ENCODE measurements at places on chromosomes 6 and 20.

- no peak for DNase-seq
These were observed 7.8 kb upstream of the PNISR start for GRCh38 chr6:99432877-99433276.

GRCh38 chr20:62778601-62779416, 17.5 kb upstream of the MRGBP start:
- no peak for DNase-seq

DNA sequence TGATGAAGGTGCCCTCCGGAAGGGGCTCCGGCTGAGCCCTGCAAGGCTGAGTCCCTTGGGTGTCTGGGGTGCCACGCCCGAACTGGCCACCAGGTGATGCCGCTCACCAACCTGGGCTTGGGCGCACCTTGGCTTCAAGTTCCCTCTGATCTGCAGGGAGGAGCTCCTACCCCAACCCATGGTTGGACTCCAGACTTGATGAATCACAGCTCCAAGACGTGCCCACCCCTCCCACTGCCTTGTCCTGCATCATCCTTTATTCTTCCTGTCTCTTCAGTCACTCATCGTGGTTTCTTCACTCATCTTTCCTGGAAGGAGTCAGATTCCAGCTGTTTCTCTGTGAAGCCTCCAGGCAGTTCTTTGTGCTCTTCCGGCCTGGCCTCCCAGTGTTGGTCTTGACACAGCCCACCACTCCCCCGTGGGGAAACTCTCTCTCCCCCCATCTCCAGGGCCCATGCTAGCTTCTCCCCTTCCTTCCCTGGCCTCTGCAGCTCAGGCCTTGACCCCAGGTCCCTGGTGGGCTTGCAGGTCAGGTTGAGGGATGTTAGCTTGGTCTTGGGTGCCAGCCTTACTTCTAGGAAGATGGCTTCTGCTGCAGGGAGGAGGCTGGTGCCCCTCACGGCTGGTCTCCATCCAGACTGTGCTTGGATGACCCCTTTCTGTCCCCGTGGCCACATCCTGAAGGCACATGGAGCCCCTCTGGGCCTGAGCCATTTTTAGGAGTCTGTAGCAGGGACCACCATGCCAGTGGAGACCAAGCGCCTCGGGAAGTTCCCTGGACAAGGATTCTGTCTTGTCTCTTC, 2.6 kb upstream of the ZBP1 start:
- no peak for DNase-seq

DNA sequence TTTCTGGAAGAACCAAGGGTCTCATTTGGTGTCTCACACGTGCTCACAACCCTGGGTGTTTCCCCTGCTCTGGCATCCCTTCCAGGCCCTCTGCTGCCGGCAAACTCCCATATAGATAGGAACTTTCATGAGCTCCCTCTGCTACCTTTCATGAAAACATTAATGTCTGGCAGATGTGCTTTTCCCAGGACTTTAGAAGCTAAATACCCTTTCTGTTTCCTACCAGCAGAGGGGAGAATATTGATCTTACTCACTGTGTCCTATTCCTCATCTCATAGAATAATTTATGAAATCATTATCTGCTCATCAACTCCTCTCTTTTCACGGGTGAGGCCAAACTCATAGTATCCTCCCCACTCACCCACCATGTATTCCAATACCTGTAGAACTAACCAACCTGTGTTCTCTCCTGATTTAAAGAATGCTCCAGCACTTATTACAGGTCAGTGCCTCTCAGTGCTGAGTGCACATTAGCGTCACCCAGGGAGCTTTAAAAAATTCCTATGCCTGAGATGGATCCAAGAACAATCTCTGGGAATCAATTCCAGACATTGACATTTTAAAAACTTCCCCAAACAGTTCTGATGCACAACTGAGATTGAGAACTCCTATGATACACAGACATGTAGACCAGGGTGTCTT, 298.5 kb upstream of the JAG1 start:
- no peak for DNase-seq

- no peak for DNase-seq
These were observed 744 bp downstream of the VSX1 start for GRCh38 chr20:25081065-25081729.

GRCh38 chr6:118886641-118887040, 7.3 kb upstream of the ASF1A start:
- DNase-seq = no peak

DNA sequence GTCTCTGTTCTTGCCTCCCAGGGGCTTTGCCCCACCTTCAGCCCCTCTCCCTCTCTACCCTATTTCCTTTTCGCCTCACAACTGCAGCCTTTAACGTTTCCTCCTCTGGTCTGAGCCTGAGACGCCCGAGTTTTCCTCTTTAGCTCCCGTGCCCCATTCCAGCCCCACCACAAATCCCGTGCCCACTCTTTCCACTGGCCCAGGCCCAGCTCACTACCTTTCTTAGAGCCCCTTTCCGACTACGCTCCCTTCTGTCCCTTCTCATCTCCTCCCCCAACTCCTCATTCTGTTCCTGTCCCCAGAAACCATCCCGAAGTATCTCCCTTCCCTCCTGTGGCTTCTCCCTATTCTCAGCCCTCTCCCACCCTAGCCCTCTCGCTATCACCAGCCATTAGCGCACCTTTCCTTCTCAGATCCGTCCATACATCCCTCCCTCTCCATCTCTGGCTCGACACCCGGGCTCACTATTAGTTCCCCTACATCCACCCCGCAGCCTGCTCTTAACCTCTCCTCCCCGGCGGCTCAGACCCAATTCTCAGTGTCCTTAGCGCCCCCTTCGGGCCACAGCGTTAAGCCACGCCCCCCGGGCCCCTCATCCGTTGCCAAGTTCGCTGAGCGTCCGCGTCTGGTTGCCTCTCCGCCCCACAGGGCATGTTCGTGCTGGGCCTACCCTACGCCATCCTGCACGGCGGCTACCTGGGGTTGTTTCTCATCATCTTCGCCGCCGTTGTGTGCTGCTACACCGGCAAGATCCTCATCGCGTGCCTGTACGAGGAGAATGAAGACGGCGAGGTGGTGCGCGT, 2.7 kb downstream of the SLC32A1 start:
- no peak for DNase-seq

All from ureter (tissue), 1 donor.